ENCODE measurements at places on chromosomes 6 and 20. TPM values are rescaled to one million over a fixed set of nuclear protein-coding genes. Genes with fewer than 3 reads are reported as not detected.

PLA2G7 gene
- total RNA-seq, result 20.0 TPM

SLC52A3 gene
- total RNA-seq, result 1.1 TPM

UBD gene
- 1.9 TPM for total RNA-seq

GPR63 gene
- total RNA-seq, result 0.71 TPM

DDO gene
- 10.8 TPM for total RNA-seq

PGC gene
- 947 TPM for total RNA-seq

POU5F1 gene
- total RNA-seq, result 5.0 TPM

SLC35D3 gene
- not detected for total RNA-seq

ID1 gene
- total RNA-seq, result 196 TPM

SLC35B2 gene
- total RNA-seq, result 23.8 TPM

DLGAP4 gene
- total RNA-seq, result 59.3 TPM

THEMIS gene
- total RNA-seq, result 1.8 TPM

LINC00237 gene
- total RNA-seq, result not detected

GRCh38 chr6:40640599-40641227 lies 53.5 kb upstream of the LRFN2 start:
- H3K36me3 ChIP-seq, result no peaks in the 10 kb centered on the region
- no peak overlapping the region for H3K27ac ChIP-seq
- peaks cover 9% of the 10 kb centered on the region for H3K4me1 ChIP-seq
- no peak for DNase-seq
- peaks cover 4% of the 10 kb centered on the region for H3K27me3 ChIP-seq

DNA sequence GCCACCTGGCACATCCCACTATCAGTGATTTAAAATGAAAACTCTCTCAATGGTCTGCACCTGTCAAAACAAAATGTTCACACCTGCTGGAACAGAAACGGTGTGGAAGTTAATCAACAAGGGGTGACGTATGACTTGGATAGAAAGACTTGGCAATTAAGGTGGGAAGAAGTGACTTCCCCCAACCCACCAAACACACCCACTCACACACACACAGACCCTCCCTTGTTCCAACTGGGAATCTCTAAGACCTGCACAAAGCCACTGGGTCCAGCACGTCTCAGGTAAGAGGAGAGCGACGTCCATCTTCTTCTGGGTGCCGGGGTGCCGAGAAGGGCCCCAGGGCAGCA lies 25.1 kb upstream of the TCFL5 start:
- no peaks in the 10 kb centered on the region for H3K4me1 ChIP-seq
- H3K27me3 ChIP-seq, result no peaks in the 10 kb centered on the region
- no peak overlapping the region for H3K27ac ChIP-seq
- peaks cover 63% of the 10 kb centered on the region for H3K36me3 ChIP-seq

DNA sequence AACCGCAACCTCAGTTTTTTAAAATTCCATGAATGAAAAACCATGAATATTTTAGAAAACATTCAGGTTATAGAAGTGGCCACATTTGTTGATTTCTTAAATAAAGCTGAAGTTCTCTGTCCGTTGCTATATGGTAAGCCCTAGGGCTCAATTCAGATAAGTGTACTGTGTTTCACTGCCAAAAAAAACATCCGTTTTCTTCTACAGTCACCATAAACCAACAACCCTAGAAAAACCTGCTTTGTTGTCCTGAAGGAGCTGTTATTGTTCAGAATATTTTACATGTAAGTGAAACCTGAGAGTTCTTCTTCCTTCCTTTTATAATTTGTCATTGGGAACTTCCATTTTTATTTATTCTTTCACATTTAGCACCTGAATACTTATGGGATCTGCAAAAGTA lies 274.1 kb downstream of the TFAP2A start:
- H3K4me1 ChIP-seq, result no peaks in the 10 kb centered on the region
- no peak overlapping the region for H3K4me3 ChIP-seq
- no peaks in the 10 kb centered on the region for H3K27me3 ChIP-seq
- no peaks in the 10 kb centered on the region for H3K36me3 ChIP-seq

GRCh38 chr20:32333181-32333987 lies 24.7 kb upstream of the ASXL1 start:
- no peak for DNase-seq
- no peak overlapping the region for H3K4me3 ChIP-seq
- H3K36me3 ChIP-seq, result peaks cover 27% of the 10 kb centered on the region
- H3K4me1 ChIP-seq, result peaks cover 54% of the 10 kb centered on the region
- peak overlapping the region; percentile 68 for H3K27ac ChIP-seq

DNA sequence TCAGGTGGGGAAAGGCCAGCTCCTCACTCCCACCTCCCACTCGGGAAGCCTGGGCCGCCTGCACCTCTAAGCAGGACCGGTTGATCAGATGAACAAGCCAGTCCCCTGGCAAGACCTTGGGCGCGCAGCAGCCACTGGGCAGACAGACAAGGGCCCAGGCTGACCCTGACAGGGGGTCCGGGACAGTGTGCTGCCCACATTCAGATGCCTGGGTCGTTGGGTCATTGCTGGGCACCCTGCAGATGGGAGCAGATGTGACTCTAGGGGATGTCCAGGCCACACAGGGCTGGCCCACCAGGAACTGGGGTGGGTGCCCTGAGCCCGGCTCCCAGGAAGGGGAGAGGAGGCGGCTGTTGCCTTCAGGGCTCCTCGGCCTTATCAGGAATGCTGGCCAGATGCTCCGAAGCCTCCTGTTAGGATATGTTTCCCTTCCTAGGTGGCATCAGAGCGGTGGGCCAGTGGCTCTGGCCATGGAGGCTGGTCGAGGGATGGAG lies 17.3 kb upstream of the FRMD1 start:
- peak; percentile 24 for DNase-seq
- H3K27me3 ChIP-seq, result peaks cover 29% of the 10 kb centered on the region
- no peaks in the 10 kb centered on the region for H3K36me3 ChIP-seq
- H3K4me1 ChIP-seq, result no peaks in the 10 kb centered on the region

- no peak overlapping the region for H3K27ac ChIP-seq
- DNase-seq, result no peak
- no peak overlapping the region for H3K4me3 ChIP-seq
- peaks cover 9% of the 10 kb centered on the region for H3K4me1 ChIP-seq
- no peaks in the 10 kb centered on the region for H3K36me3 ChIP-seq
Measured at GRCh38 chr6:47153404-47153755, 111.2 kb upstream of the ADGRF1 start.

DNA sequence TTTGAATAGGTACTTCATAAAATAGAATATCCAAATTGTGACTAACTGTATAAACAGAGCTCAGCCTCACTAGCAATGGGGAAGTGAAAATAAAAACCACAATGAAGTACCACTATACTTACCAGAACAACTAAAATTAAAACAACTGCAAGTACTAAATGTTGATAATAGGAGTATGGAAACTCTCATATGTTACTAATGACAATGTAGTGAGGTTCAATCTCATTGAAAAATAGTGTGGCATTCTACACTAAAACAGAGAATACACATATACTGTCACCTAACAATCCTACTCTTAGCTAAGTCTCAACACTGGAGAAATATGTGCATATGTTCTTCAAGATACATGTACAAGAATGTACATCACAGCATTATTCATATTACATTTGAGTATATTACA lies 132.0 kb upstream of the CARMIL1 start:
- H3K4me3 ChIP-seq, result no peak overlapping the region
- H3K36me3 ChIP-seq, result no peaks in the 10 kb centered on the region
- no peak for DNase-seq

GRCh38 chr6:34027445-34027936 lies 118.4 kb downstream of the GRM4 start:
- peaks cover 5% of the 10 kb centered on the region for H3K27me3 ChIP-seq
- DNase-seq, result no peak
- no peaks in the 10 kb centered on the region for H3K36me3 ChIP-seq

DNA sequence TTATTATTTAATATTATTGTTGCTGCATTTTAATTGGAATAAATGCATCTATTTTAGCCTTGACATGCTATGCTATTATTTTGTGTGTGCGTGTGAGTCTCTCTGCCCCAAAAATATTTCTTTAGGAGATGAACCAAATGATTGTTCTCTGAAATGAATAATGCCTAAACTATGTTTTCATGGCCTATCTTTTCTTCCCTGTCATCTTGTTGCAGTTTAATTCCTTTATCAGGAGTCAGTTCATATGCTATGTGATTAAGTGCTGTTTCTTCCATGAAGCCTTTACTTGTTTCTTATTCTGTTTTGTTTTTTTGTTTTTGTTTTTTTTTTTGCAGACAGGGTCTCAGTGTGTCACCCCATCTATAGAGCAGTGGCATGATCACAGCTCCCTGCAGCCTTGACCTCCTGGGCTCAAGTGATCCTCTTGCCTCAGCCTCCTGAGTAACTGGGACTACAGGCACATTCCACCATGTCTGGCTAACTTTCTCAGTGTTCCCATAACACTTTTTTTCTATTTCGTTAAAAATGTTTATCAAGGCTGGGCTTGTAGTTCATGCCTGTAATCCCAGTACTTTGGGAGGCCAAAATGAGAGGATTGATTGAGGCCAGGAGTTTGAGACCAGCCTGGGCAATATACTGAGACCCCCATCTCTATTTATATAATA lies 25.7 kb downstream of the TPX2 start:
- no peak for DNase-seq
- no peaks in the 10 kb centered on the region for H3K27me3 ChIP-seq
- H3K4me3 ChIP-seq, result no peak overlapping the region
- no peaks in the 10 kb centered on the region for H3K4me1 ChIP-seq
- no peaks in the 10 kb centered on the region for H3K36me3 ChIP-seq

DNA sequence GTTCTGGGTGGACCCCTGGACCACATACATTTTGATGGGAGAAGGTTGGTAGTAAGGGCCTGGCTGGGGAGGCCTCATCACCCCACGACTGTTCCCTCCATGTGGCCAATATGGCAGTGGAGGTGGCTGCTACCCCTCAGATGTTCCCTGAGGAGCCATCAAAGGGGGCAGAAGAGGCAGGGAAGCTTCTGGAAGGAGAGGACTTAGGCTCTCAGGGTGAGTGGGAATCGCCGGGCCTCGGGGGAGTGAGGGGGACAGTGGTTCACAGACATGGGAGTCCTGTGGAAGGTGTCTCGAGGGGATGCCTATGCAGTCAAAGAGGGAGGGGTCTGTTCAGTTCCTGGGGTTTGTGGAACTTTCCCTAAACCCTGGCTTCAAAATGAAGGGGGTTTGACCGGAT lies 32.9 kb upstream of the FRMD1 start:
- H3K4me3 ChIP-seq, result no peak overlapping the region
- no peaks in the 10 kb centered on the region for H3K4me1 ChIP-seq
- DNase-seq, result peak; percentile 14

GRCh38 chr20:63421094-63421692 lies 51.3 kb downstream of the KCNQ2 start:
- no peak overlapping the region for H3K4me3 ChIP-seq
- DNase-seq, result no peak
- H3K4me1 ChIP-seq, result no peaks in the 10 kb centered on the region
- peaks cover 9% of the 10 kb centered on the region for H3K27me3 ChIP-seq

DNA sequence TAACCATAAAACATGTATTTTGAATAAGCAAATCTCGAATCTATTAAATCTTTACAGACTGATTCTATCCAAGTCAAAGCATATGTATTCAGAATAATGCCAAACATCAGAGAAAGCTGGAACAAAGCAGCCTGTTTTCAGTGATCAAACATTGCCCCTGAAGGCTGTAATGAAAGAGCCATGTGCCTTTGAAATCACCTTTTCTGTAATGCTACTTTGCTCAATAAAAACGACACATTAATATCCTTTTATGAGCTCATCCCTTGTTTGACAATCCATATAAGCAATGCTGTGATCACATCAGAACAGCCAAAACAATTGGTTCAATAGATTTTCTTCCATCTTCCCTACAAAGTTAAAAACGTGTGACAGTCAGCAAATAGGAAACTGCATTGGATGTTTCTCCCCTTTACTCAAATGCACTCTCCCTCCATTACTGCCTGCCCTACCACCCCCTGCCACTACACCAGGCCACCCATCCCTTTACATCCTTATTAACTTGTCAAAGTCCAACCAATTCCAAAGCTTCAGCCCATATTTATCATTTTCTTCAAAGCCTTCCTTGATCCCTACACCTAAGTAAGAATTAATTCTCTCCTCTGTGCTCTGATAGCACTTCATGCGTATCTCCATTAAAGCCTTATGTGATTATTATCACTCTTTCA lies 42.0 kb downstream of the THEMIS start:
- DNase-seq, result no peak
- H3K36me3 ChIP-seq, result no peaks in the 10 kb centered on the region
- H3K27ac ChIP-seq, result no peak overlapping the region
- H3K27me3 ChIP-seq, result no peaks in the 10 kb centered on the region

DNA sequence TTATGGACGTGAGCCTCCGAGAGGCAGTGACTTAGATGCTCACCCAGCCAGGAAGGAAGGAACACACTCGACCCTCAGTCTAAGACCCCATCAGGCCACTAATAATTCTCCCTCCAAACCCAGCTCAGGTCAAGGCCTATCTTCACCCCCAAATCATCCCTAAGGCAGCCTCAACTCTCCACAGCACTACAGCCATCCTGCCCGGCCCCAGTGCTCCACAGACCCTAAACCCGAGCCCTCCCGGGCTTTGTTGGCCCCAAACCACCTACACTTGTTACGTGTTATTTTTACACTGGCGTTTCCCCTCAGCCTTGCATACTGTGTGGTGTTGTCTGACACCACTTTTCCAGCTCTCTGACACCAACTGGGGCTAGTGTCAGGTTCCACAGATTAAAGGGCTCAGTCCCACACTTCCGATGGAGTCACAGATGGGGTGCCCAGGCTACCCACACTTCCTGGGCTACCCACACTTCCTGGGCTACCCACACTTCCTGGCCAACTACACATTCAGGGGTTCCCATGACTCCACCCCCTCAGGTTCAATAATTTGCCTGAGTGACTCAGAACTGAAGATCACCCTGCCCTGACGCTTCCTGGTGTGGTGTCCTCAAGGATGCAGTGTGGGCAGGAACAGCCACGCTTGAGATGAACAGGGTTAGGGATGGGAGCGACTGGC lies 25.3 kb downstream of the RBCK1 start:
- no peak overlapping the region for H3K4me3 ChIP-seq
- H3K4me1 ChIP-seq, result peaks cover 9% of the 10 kb centered on the region
- H3K27ac ChIP-seq, result no peak overlapping the region
- H3K36me3 ChIP-seq, result peaks cover 93% of the 10 kb centered on the region
- no peaks in the 10 kb centered on the region for H3K27me3 ChIP-seq
- no peak for DNase-seq

DNA sequence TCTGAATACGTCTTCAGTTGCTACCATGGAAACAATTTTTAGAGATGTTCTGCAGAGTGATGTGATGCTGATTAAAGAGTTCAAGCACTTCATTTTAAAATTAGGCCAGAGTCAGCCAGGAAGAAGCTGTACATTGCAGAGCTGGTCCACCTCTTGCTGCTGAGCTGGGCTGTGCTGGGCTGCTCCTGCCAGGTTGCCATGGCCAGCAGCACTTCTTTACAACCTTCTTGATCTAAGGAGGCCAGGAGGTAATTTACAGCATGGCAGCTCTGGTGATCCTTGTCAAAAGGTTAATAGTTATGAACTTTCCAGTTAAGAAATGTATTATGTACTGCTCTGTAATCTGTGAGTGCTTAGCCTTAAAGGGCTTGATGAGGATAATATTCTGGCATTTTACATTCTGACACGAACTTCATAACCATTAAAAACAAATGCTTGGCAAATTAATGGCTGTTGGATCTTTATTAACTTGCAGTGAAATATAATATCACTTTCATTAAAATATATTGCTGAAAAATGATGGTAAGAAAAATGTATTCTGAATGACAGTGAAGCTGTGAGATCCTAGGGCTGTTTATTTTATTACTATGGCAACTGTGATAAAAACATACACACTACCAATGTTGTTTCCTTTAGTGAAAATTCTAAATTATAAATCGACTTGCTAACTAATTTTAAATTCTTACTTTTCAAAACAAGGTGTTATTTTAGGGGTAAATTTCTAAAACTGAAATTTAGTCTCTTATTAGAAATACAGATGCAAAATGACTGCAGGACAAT lies 259.7 kb downstream of the RFPL4B start:
- DNase-seq, result no peak
- H3K27ac ChIP-seq, result no peak overlapping the region
- no peaks in the 10 kb centered on the region for H3K4me1 ChIP-seq
- H3K4me3 ChIP-seq, result no peak overlapping the region

- peaks cover 8% of the 10 kb centered on the region for H3K4me1 ChIP-seq
- DNase-seq, result no peak
Measured at GRCh38 chr20:10217721-10218410, 764 bp upstream of the SNAP25 start.
